ENCODE measurements at places on chromosomes 7 and 10.

- no peak for DNase-seq
These were observed 42.3 kb downstream of the NOC3L start for GRCh38 chr10:94320285-94320914.

- DNase-seq: no peak
These were observed 104.2 kb upstream of the RAB18 start for GRCh38 chr10:27399871-27400270.

DNA sequence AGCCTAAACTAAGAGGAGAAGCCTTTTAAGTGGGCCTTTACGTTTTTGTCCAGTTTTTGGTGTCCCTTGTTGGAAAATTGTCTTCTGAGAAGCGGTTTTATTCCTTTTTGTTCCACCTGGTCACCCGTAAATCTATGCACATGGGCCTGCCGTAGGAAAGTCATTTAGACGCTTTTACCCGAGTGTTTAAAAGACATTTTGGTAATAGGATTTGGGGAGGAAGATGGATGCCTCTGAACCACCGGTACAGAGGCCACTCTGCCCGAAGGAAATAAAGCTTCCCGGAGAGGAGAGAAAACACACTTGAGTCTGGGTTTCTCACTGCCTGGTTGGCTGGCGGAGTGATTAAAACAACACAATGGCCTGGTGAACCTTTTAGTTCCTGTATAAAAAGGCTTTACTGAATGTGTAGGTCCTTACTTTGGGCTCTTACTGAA is 760 bp downstream of the THNSL1 start:
- no peak for DNase-seq

DNA sequence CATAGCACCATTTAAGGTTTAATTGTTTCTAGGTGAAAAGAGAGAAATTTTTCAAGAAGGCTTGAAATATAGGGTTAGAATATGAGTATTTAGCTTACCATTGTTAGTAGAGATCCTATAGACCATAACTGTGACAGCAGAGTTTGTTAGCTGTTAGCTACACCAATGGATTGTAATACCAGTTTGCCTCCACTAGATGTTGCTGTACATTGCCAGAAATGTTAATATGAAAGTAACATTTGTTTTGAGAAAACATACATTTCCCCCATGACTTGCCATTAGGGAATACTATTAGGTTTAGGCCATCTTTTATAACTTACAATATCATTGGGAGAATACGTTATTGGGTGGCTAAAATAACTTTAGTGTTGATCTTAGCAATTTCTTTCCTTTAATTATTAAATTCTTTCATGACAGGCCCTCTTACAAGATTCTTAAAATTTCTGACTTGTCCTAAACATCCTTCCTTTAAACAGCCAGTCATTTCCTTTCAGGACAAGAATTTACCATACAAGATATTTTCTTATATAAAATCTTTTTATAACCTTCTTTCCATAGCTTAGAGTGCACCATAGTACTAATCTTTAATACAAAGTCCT is 39.5 kb downstream of the ZNF117 start:
- no peak for DNase-seq

DNA sequence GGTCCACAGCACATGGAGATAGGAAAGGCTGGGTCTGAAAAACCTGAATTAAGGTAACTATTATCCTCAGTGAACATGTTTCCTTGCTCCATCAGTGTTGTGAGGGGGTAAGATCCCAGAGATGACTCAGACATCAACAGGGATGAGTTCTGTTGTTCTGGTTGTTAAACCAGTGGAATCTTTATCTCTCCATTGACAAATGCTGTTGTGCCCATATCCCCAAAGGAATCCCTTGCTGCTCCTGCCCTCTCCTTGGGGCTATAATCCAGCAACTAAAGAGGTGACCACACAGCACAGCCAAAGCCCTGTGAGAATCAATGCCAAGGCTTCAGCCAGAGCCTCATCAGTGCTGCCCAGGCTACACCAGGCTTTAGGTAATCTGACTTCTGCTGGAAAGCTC is 113.4 kb downstream of the JAZF1 start:
- DNase-seq: no peak

DNA sequence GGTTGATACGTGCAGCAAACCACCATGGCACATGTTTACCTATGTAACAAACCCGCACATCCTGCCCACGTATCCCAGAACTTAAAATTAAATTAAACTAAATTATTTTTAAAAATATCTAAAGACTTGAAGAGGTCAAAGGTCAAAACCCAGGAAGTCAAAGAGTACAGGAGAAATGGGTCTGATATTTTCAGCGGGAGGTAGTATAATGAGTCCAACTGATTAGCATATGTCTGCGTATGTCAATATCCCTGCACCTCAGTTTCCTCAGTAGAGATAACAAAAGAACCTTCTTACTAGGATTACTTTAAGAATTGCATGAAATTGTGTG is 133.0 kb downstream of the TMEM26 start:
- no peak for DNase-seq

GRCh38 chr7:46741181-46741580 is 820.1 kb upstream of the IGFBP3 start:
- DNase-seq: no peak

- DNase-seq: no peak
These were observed 3.0 kb upstream of the TECPR1 start for GRCh38 chr7:98254951-98255610.

DNA sequence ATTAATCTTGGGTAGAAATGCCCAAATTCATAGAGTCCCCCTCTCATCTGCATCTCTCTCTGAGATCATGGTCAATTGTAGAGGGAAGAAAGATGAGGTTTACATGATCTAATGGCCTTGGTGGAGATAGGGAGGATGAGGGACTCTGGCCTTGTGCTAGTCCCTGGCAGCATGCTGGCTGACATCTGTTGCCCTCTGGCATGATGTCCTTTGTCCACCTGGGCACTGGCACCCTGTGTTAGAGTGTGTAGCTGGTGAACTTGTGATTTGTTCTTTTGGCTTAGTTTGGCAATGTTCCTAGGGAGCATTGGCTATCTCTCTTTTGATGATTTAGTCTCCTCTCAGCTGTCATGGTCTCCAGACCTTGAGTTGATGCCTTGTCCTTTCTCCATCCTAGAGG is 103.2 kb downstream of the DYNC1I1 start:
- no peak for DNase-seq

GRCh38 chr7:87853237-87853864 is 22.8 kb downstream of the SLC25A40 start:
- DNase-seq: no peak

GRCh38 chr10:62053860-62054259 is 152.4 kb downstream of the ARID5B start:
- no peak for DNase-seq

GRCh38 chr7:69256634-69257081 is 341.6 kb upstream of the AUTS2 start:
- no peak for DNase-seq

GRCh38 chr7:68671671-68672070 is 926.6 kb upstream of the AUTS2 start:
- no peak for DNase-seq

GRCh38 chr10:23408330-23408976 is 30.4 kb upstream of the OTUD1 start:
- DNase-seq: no peak

DNA sequence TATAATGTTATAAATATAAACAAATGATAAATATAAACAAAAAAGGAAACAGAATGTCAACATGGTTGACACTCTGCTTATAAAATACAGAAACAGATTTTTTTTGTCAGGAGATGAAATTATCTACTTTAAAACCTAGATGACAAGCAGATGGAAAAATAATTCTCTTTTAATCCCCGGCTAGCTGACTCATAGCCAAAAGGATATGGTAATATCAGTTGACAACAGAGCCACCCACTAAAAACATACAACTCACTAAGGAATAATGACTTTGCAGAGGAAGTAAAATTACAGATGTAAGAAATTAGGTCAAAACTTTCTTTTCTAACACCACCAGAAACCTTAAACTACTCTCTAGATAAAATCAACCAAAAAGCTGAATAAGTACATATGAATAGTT is 131.1 kb upstream of the ABCB5 start:
- no peak for DNase-seq

- no peak for DNase-seq
These were observed 6.7 kb upstream of the JAKMIP3 start for GRCh38 chr10:132058793-132059759.

DNA sequence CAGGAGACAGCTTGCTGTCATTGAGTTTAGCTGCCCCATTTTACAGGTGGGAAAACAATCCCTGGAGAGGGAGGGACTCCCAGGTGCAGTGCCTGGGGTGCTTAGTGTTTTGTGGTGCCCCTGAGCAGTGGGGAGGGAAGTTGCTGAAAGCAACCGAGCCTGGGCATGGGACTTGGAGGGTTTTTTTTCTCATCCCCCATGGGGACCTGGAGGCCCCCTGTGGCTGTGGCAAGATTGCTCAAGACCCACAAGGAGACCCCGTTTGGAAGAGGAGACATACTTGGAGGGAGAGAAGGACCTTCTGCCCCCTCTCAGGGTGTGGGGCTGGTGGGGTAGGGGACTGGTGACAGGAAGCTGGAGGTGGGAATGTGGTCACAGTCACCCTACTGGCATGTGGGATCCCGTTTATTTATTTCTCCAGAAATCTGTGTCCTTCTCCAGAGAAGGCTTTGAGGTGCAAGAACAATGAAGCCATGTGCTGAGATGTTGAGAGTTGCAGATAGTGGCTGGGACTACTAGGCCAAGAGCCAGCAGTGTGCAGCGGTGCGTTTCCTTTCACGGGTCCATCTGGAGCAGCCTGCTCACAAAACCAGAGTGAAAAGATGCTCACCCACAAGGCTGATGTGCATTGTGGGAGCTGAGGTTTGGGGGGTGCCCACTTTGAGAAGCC is 21.5 kb downstream of the ZMIZ1 start:
- DNase-seq: no peak

DNA sequence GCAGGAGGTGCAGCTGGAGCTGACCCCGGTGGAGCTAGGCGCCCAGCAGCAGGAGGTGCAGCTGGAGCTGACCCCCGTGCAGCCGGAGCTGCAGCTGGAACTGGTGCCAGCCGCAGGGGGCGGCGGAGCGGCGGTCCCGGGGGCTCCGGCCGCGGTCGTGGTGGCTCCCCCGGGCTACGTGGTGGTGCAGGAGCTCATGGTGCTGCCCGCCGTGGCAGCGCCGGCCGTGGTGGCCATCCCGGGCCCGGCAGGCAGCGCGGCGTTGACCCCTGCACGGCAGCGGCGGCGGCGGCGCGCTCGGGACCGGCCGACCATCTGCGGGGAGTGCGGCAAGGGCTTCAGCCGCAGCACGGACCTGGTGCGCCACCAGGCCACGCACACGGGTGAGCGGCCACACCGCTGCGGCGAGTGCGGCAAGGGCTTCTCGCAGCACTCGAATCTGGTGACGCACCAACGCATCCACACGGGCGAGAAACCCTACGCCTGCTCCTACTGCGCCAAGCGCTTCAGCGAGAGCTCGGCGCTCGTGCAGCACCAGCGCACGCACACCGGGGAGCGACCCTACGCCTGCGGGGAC is 6.8 kb downstream of the ZNF853 start:
- no peak for DNase-seq

GRCh38 chr7:70645876-70646351 is 486.0 kb upstream of the GALNT17 start:
- no peak for DNase-seq

GRCh38 chr7:97064972-97065587 is 40.4 kb upstream of the DLX5 start:
- no peak for DNase-seq

DNA sequence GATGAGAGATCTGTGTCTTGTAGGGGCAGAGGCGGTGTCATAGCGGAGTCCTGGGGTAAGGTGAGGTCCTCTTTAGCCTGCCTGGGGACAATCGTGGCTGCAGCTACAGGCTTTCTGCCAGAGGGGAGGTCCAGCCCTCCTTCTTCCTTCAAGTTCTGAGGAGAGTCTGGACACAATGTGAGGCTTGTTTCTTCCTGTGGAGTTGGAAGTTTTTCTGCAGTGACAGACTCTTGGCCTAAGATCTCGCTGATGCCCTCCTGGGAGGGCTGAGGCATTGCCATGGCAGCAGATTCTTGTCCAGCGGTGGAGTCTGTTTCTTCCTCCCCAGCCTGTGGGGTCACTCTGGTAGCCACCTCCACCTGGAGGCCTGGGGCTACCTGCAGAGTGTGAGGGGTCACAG is 4.4 kb downstream of the NACAD start:
- DNase-seq: no peak

DNA sequence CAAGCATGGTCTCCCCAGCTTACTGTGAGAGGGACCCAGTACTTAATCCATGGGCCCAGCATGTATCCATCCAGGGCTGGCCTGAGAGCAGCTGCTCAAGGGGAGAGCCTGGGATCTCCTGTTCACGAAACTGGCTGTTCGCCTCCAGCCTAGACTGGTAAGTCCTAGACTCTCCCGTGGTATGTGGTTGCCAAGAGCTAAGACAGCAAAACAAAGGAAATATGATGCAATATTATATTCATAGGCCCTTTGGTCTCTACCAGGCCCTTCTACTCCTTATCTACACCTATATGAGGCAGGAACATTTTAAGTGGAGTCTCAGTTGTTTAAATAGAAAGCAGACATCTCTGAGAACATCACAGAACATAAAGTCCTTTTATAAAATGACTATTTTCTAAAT is 28.9 kb upstream of the STK17A start:
- DNase-seq: no peak

- no peak for DNase-seq
These were observed 3.2 kb downstream of the DENND2A start for GRCh38 chr7:140637400-140637799.

GRCh38 chr7:39379416-39379815 is 186.8 kb upstream of the YAE1 start:
- DNase-seq: no peak

GRCh38 chr10:30510184-30510931 is 76.4 kb downstream of the MAP3K8 start:
- no peak for DNase-seq

GRCh38 chr7:8305104-8305503 is 43.1 kb upstream of the ICA1 start:
- no peak for DNase-seq

- DNase-seq: no peak
These were observed 398.3 kb downstream of the DPP6 start for GRCh38 chr7:154450451-154450850.

- no peak for DNase-seq
These were observed 481.6 kb downstream of the TNS3 start for GRCh38 chr7:47100148-47100816.

DNA sequence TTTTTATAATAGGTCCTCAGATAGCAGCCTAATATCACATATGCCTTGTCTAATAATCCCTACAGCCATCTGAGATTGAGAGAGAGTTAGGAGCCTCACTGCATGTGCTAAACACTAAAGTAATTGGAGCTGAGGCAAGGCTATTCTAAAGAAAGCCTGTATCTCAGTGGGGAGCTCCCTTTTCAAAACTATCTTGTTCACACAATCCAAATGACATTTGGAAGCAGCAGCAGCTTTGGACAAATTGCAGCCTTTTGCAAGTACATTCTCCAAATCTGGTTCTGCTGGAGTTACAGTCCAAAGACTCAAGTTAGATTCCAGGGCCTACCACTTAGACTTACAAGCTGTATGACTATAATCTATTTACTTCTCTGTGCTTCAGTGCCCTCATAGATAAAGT is 104.5 kb downstream of the MACC1 start:
- DNase-seq: no peak

DNA sequence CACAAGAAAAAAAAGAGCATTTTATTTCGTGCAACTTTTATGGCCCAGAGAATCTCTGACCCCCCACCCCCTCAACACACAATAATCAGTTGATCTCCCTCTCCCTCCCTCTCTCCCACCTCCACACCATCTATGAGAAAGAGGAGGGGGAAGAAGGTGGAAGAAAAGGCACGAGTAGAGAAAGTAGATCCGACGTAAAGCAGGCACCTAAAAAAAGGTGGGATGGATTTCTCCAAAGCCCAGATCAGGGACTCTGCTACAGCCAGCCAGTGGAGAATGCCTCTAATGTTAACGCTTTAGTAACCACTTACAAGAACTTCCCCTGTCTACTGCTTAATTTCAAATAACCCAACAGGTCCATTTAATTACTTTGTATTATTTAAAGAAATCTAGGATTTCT is 24.4 kb downstream of the KMT2C start:
- no peak for DNase-seq

All from left forelimb (tissue), 1 donor.